ENCODE measurements at places on chromosomes 13 and 19. TPM values are rescaled to one million over a fixed set of nuclear protein-coding genes. Genes with fewer than 3 reads are reported as not detected.

DNA sequence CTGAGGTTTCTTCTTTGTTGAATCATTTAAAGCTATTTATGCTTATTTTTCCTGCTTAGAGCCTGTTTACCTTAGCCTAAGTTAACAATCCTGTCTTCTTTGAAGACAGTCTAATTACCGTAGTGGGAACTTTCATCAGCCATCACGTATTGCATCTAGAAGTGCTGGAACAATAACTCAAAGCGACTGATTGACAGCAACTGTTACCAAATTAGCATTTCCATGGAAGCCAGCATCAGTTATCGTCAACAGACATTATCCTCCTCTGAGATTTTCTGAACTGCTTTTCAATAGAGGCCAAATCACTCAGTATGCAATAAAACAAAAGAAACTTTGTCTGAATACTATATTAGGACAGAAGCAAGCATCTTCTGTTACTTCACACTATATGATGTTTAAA lies 433.3 kb upstream of the SLITRK1 start:
- no peak for DNase-seq

GRCh38 chr13:56515441-56515840 lies 625.3 kb upstream of the PRR20A start:
- no peak for DNase-seq

- DNase-seq = no peak
These were observed 32.5 kb downstream of the ZC3H4 start for GRCh38 chr19:47081095-47081494.

- peak; percentile 46 for DNase-seq
These were observed at the start of gene EBI3 for GRCh38 chr19:4229179-4229931. EBI3 (plus strand) TSS chr19:4229523; CDS start chr19:4229551, 28 bp downstream.

GRCh38 chr13:40984668-40985366 lies 34.3 kb downstream of the ELF1 start:
- DNase-seq = no peak

DNA sequence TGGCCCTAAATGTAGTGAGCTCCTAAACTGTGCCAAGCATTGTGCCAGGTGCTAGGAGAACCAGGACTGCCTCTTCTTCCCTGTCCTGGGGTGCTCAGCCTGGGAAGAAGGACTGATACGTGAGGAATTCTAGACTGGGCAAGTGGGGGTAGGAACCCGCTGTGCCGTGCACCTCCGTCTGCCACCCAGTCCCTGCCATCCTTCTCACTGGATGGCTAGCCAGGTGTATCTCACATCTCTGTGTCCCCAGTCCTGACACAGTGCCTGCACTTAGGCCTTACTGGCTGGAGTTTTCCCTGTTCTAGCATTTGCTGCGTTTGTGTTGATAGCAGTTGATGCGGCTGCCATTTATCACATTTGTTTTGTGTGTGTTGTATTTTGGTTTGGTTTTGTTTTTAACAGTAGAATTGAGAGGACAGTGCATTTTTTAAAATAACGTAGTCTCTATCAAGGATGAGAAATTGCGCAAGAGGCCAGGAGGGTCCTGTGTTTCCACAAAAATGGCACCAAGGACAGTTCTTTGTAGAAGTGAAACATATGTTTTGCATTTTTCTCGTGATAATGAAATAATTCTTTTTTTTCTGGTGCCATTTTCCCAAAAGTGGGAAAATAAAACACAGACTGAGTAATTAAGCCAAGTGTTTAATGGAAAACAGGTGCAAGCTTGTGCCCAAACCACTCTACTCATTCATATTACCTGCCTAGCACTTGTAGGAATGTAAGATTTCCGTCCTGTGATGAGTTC lies 4.7 kb upstream of the GPR183 start:
- DNase-seq = no peak

DNA sequence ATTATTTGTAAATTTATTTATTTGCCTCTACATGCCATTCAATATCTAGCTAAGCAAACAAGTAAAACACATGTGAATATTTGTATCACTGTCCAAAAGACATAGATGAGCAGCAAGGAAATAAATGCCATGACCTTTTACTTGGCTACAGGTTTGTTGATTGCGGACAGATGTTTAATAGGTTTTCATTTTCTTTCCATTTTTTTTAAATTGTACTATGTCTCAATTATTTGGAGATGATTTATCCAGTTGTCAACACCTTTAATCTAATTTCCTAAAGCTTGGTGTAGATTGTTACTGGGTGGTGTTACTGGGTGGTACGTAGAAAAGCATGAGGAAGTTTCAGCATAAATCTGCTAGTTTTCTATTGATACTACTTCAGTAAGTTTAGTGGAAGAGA lies 560.6 kb upstream of the SPRY2 start:
- DNase-seq = no peak

DNA sequence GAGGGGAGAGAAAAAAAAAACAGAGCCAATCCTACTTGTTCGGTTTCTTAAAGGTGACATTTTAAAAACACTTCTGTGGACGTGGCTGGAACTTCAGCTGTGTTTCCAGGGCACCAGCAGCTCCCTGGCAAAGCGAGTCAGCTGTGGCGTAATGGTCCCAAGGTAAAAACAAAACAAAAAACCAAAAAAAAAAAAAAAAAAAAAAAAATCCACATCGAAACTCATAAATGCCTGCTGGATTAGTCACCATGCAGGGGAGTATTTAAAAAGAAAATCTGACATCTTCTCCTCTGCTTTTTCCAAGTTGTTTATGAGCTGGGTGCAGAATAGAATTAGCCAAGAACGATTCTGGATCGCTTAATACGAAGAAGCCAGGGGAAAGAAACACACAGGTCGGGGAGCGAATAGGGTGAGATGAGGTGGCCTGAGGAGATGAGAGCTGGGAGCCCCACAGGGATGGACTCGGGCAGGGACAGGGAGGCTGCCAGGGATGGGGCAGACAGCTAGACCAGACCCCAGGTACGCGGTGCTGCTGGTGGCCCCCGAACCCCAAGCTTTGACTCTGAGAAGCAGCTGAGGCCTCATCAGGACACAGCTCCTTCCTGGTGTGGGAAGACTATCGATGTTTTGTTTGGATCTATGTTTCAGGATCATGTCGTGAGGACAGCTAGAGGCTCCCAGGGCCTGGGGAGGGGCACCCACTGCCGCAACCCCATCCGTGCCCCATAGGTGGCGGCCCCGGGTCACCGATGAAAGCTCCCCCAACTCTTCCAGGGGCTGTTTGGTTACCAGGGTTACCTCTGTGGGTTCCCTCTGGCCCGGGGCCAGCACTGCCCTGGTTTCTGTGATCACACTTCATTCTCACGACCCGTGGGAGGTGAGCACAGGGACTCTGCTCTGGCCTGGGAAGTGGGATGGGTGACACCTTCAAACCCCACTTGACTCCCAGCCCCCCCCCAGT lies 3.1 kb upstream of the CTXN1 start:
- DNase-seq = peak; percentile 76

DNA sequence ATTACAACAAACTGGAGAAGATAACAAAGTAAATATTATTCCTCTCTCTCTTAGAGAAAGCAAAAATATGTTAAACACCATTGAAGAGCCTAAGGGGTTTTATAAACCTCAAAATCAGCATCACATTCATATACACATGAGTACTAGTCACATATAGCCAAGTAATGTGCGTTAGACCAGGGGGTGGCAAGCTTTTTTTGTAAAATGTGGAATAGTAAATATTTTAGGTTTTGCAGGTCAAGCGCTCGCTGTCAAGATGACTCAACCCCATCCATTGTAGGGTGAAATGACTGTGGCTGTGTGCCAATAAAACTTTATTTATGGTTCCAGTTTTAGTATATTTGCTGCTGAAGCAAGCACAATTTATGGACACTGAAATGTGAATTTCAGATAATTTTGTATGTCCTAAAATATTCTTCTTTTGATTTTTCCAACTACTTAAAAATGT lies 21.7 kb downstream of the RFX2 start:
- DNase-seq = peak; percentile 67

GRCh38 chr19:54333586-54334298 lies 5.2 kb downstream of the LILRA4 start:
- no peak for DNase-seq

DNA sequence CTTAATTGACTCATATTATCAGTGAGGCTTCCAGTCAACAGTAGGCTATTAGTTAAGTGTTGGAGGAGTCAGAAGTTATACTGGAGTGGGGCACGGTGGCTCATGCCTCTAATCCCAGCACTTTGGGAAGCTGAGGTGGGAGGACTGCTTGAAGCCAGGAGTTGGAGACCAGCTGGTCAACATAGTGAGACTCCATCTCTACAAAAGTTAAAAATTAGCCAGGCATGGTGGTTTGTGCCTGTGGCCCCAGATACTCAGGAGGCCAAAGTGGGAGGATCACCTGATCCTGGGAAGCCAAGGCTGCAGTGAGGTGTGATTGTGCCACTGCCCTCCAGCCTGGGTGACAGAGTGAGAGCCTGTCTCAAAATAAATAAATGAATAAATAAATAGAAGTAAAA lies 53.2 kb downstream of the COMP start:
- no peak for DNase-seq

DNA sequence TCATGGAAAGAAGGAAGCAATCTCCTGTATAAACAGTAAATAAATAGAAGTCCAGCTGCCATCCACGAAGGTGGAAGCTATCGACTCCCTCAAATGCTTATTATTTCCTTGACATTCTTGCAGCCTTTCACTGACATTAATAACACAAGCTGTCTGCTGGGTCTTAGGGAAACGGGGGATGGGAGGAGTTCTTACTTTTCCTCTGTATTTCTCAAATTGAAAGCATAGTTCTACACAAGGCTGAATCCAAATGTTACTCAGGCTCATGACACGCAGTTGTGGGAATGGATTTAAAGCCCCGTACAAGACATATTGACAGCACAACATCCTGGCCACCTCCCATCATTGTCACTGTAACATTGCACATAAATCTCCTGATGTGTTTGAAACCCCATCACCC lies 4.0 kb downstream of the SERPINE3 start:
- no peak for DNase-seq

Gene RASIP1
- total RNA-seq = 0.26 TPM

Gene CEACAM4
- not detected for total RNA-seq

Gene PDE4C
- total RNA-seq = 0.64 TPM

Gene HTR2A
- total RNA-seq = not detected

Gene SLC15A1
- total RNA-seq = not detected
